AML-193 (cell line): ENCODE measurements at places on chromosomes 2 and 18.

DNA sequence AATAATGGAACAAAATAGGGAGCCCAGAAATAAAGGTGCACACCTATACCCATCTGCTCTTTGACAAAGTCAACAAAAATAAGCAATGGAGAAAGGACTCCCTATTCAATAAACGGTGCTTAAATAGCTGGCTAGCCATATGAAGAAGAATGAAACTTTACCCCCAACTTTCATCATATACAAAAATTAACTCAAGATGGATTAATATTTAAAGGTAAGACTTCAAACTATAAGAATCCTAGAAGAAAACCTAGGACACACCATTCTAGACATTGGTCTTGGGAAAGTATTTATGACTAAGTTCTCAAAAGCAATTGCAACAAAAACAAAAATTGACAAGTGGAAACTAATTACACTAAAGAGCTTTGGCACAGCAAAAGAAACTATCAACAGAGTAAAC lies 139.1 kb downstream of the DNAH7 start:
- DNase-seq, result no peak

DNA sequence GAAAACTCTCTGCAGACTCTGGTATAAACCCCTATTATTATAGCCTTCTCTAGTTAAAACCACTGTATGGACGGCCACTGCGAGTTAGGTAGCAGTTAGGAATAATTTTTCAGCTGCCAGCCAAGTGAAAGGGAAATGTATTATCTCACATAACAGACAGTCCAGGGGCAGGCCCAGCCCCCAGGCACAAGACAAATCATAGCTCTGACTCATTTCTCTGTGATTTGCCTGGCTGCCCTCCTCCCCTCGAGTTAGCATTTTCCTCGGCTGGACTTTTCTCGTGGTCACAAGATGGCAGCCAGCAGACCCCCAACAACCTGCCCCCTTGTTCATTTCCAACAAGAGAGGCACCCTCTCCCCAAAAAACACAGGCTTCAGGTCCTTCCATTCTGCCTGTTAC lies 10.5 kb downstream of the VIT start:
- no peak for DNase-seq

GRCh38 chr2:99624677-99625076 lies 134.9 kb upstream of the REV1 start:
- DNase-seq, result no peak

DNA sequence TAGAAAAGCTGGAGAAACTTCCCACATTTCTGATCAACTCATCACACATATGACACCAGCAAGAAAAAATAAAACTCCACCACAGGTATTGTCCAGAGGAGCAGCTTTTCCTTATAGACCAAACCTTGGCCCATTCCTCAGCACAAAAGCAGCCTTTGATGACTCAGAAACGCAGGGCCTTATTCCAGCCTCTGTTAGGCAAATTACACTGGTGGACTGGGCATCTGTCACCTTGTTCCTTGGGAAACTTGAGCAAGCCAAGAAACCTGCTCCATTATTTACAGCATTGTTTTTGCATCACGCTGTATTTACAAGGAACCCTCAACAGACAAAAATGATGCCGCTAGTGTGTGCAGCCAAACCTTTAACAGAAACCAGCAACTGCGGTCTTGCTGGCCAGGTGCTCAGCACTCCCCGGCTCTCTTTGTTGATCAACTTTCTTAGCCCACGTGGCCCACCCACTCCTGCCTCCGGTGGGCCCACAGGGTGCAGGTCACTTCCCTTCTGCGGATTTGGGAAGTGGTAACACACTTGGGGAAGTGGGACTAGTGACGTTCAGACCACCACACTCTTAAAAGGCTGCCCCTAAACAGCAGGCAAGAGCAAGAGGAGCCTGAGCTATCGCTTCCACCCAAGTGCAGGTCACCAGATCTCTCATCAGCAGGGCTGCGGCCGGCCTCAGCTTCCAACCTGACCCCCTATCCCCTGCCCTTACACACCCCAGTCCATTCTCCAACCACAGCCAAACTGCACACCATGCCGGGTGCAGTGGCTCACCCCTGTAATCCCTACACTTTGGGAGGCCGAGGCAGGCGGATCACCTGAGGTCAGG lies 1.5 kb downstream of the AP1S3 start:
- no peak for DNase-seq

- DNase-seq, result no peak
Measured at GRCh38 chr18:10682368-10682714, 156.5 kb downstream of the NAPG start.

DNA sequence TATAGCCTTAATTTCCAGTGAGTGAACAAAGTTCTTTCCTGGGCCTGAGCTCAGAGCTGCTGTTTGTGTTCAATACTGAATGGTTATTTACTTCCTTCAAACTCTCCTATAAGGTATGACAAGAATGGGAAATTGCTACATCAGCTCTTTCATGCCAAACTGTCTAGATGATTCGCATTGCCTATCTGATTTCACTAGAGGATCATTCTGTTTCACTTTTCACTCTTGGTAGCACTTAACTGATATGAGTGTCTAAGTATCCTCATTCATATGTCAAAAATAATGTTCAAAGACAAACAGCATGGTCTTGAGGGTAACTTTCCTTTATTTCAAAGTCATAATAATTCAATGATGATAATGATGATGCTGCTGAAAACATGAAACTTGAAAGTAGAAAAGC lies 32.9 kb upstream of the SCG2 start:
- DNase-seq, result no peak

- DNase-seq, result no peak
Measured at GRCh38 chr2:71735676-71736075, 282.3 kb downstream of the DYSF start.

- no peak for DNase-seq
Measured at GRCh38 chr2:3280197-3280596, 97.4 kb downstream of the EIPR1 start.

GRCh38 chr2:230589025-230589424 lies 123.6 kb upstream of the CAB39 start:
- DNase-seq, result no peak

DNA sequence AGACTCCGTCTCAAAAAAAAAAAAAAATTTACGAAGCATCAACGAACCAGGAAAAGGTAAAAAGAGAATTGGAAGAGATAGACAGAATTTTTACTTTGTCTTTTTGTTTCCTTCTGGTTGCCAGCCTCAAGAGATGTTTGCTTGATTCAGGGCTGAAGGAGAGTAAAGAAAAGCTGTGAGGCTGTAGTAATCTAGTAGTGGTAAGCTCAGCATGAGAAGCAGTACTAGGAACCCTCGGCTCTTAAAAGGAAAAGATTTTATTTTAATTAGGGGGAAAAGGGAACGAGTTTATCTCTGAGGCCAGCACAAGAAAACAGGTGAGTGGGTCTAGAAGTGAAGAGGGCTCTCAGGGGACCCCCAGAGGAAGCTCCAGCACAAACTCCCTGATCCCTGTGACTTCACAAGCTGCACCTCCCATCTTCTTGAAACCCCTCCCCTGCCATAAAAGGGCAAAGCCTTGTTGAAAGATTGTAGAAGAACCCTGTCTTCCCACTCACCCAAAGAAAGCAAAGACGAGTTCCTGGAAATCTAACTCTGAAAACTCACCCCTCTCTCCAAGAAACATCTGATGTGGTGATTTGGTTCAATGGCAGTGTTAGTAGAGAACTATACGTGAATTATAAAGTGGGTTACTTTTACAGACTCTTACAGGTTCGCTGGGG lies 8.6 kb downstream of the RBMS1 start:
- DNase-seq, result no peak

DNA sequence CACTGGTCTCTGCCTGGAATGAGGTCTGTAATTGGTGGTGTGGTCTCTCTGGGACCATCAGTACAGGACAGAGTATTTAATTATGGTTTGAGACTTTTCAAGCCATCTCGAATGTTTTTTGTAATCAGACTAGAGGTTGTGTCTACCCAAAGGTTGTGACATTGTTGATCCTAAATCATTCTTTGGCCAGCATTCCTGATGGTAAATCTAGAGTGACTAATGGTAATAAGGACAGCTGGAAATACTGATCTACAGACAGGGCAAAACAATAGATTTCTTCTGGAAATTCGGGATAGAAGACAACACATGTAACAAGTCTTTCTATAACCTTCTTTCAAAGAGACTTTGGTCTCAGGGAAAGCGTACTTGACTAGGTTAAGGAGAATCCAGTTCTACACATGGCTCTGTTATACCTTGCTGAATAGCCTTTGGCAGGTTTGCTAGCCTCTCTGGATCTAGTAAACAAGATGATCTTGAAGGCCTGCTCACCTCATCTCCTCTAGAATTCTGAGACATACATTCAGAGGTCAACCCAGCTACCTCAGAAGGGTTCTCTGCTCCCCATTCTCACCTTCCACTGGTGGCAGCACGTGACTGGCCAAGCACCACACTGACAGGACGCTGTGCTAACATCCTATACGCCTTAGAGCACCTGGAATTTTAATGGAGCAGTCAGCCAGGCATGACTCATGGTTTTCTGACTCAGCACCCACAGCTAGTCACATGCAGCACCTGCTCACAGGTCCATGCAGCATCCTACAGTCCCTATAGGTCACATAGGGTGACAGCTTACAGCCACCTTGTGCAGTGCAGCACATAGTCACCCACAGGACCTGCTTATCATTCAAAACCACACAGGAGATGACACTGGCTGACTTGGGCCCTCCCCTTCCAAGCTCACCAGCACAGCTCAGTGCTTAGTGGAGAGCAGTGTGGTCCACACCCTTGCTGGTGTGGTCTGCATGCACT lies 12.2 kb downstream of the PLB1 start:
- no peak for DNase-seq

- DNase-seq, result no peak
Measured at GRCh38 chr18:40357536-40357935, 1597.5 kb upstream of the PIK3C3 start.

- DNase-seq, result peak; percentile 20
Measured at GRCh38 chr2:48332286-48332685, 197.7 kb upstream of the STON1 start.
